NCI-H774 (cell line): ENCODE measurements at places on chromosomes 11 and 22.

GRCh38 chr11:71240865-71241691, 11.3 kb downstream of the SHANK2 start:
- no peak for DNase-seq

DNA sequence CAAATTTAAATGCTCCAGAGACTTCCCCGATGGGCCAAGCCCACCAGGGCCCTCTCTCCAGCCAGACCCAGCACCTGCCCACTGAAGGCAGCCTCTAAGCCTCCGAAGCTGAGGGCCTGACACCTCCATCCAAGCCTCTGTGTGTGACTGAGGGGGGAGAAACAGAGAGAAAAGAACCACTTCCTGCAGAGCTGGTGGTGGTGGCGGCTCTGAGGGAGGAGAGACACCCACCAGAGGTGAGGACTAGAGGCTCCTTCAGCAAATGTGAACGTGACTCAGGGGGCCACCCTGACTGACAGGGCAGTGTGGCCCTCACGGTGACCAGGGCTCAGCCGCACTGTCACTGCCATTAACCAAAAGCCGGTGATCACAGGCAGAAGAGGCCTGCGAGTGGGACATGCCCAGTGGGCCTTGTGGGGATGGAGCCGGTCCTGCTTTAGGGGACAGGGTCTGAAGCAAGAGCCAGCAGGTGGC, 31.0 kb upstream of the CD5 start:
- DNase-seq = no peak

DNA sequence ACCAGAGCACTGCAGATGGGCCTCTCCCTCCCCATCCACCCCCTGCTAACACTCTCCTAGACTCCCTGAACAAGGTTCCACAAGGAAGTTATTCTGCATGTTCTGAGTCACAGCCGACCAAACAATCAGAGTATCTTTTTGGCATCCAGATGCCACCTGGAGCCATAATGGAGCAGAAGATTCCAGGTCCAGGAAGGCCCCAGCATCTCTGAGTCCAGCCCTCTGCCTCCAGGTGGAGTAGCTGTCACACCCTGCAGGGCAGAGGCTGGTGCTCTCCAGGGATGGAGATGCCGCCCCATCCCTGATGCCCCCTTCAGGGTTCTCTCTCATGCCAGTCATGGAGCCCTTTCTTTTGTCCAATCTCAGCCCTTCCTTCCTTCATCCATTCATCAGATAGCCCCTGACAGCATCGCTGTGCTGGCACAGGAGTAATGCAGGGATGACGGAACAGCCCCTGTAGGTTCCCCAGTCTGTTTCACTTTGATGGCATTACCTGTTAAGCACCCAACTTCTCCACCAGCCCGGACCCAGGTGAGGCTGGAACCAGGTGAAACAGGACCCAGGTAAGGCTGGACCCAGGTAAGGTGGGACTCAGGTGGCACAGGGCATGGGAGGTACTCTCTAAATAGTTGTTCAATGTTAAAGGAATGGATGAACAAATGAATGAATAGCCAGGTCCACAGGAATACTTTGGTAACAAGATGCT, 20.1 kb upstream of the TSKU start:
- no peak for DNase-seq

- DNase-seq = no peak
Observed at GRCh38 chr22:46036558-46037408, 59.8 kb upstream of the WNT7B start.

GRCh38 chr11:116413301-116414242, 359.2 kb downstream of the BUD13 start:
- DNase-seq = peak; percentile 57
